NCI-H2171 treated with DMSO at 0.1 percent for 48 hours (cell line): ENCODE measurements at places on chromosomes 5 and 9.

GRCh38 chr5:95836544-95836943 lies 14.0 kb upstream of the GLRX start:
- no peak for DNase-seq

DNA sequence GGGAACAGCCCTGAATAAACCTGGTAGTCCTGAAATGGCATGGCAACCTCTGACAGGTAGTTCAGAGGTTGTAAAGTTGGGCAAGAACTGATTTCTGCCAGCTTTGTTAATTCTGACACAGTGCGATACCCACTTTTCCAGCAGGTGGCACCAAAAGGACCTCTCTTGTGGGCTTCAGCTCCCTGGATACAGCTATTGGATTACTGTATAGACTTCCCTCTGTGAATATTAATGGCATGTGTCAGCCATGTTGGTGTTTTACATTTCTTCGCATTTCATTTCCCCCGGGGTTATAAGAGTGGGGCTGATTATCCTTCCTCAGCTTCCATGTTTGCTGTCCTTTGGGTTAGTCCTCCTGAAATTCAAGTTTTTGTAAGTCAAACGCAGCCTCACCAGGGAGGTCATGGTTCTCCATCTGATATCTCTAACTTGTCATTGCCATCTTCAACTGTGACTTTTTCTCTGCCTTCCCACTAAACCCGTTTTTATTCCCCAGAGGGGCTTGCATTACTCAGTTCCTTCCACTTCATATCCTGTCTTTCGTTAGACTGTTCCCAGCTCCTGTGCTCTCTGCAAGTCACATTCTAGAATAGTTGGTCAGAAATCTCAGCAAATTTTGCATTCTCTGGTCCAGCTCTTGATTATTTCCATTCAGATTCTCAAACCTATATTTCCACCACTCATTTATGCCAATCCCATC lies 135.6 kb downstream of the LIFR start:
- DNase-seq, result peak; percentile 91

DNA sequence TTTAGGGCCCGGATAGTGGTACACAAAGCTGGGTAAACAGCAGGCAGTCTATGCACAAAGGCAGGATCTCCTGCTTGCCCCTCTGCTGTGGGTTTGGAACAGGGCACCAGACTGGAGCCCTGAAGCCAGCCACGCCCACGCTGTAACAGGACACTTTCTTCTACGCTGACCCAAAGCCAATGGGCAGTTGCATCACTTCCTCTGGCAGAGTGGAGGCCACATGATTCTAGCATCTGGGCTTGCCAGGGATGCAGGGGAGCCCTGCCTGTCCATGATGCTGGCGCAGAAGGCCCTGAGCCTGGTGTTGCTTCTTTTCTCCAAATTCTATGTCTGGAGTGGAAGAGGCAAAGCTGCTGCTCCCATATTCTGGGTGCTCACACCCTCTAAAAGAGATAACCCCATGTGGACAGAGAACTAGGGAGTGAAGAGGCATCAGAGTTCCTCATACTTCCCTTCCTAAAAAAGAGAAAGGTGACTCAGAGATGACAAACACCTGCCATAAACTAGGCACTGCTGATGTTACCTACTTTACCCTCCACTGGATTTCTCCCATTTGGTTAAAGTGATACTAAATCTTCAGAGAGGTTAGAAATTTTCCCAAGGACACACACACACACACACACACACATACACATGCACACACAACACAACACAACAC lies 260.3 kb upstream of the KLF4 start:
- DNase-seq, result no peak

DNA sequence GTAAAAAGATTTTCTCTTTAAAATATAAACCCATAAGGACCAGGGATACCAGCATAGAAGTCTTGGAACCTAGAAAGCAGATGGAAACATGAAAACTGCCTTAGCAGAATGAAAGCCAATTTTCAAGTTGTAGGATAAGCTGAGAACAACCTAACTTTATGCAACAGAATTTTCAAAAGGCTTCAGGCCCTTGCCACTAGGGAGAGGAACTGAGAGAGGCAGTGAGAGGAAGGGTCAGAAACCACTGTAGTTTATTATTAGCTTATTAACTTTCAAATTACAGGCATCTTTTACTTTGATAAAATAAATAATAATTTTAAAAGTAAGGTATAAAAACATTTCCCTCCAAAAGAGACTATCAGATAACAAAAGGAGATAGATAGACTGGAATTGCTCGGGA lies 33.4 kb downstream of the FAM81B start:
- DNase-seq, result no peak

GRCh38 chr9:92036756-92037155 lies 78.5 kb downstream of the SPTLC1 start:
- no peak for DNase-seq

DNA sequence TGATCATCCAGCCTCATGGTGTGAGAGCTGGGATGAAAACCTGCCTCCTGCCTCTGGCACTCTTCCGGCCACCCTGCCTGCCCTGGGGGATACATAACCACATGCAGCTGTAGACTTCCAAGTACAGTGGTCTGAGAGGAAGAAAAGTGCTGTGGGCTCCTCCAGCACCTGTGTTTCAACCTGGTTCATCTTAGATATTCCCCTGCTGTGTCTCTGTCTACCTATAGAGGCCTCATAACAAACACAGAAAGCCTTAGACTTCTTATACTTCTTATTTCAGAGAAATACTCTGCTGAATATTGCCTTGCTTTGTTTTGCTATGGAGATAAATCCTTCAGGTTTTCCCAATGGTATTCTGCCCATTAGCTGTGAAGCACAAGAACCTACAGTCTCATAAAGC lies 19.6 kb upstream of the TNFAIP8 start:
- no peak for DNase-seq

DNA sequence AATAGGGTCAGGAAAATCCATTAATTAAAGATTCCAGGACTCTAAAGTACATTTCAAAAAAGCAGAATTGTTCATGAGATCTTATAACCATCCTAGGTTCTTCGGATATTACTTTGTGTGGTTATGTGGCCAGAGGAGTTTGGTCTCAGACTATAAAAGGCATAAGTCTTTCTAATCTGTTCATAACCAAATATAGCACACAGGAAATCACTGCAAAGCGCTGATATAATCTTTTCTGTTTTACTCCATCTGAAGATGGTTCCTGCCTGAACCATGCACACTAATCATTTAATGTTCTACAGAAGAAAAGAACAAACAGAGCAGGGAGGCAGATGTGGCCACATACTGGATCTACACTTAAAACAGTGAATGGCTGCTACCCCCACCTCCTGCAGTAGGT lies 182.8 kb downstream of the SEMA5A start:
- DNase-seq, result no peak

DNA sequence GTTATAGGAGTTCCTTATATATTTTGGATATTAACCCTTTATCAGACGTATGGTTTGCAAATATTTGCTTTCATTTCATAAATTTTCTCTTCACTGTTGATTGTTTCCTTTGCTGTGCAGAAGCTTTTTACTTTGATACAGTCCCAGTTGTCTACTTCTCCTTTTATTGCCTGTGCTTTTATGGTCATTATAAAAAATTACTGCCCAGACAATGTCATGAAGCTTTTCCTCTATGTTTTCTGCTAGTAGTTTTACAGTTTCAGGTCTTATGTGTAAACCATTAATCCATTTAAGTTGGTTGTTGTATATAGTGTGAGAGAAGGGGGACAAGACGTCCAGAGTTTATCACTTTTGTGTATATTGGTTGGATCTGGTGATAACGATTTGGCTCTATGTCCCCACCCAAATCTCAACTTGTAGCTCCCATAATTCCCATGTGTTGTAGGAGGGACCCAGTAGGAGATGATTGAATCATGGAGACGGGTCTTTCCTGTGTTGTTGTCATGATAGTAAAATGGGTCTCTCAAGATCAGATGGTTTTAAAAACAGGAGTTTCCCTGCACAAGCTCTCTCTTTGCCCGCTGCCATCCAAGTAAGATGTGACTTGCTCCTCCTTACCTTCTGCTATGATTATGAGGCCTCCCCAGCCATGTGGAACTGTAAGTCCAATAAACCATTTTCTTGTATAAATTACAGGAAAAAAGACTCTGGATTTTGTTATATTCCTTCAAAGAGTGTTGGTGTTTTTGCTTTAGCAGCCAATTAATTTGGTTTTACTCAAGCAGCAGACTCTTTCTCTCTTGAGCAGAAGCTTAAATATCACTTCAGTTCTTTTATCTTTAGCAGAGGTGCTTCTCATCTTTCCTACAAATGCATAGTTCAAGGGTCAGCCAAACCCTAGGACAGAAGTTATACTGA lies 13.7 kb downstream of the F2R start:
- no peak for DNase-seq

GRCh38 chr9:96130970-96131369 lies 171.0 kb downstream of the HSD17B3 start:
- no peak for DNase-seq

DNA sequence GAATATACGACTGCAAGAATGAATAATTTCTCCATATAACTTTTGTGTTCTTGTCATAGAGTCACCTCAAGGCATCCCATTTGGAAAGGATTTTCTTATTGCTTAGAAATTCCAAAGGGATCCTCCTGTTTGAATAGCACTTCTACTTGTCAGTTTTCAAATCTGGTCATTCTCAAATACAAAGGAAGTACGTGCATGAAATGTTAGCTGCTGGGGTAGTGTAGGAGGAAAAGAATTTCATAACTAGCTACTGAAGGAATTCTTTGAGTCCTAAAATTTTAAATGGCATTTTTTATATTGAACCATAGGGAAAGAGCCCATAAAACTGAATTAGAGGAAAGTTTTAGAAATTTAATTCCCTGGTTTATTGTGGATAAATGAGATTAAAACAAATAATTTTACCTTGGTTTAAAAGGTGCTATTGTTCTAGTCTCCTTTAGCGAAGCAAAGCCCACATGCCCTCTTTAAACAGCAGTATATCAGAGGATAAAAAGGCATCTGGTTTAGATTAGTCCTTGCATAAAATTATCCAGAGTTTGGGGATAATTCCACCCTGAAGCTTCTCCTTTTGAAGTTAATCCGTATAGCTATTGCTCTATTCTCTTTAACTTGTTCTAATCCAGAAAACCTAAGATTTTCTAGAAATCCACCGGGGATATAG lies 2.0 kb upstream of the MPDZ start:
- DNase-seq, result no peak

- DNase-seq, result no peak
Observed at GRCh38 chr9:38319496-38320173, 72.9 kb upstream of the ALDH1B1 start.

GRCh38 chr5:36599986-36600779 lies 6.2 kb upstream of the SLC1A3 start:
- DNase-seq, result no peak

DNA sequence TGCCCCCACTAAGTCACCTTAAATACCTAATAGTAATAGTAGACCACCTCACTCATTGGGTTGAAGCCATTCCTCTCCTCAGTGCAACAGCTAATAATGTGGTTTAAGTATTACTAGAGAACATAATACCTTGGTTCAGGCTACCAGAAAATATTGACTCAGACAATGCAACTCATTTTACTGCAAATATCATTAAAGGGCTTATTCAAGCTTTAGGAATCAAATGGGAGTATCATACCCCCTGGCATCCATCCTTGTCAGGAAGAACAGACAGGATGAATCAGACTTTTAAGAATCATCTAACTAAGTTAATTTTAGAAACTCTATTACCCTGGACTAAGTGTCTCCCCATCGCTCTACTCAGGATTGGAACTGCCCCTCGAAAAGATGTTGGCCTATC lies 6.8 kb upstream of the RNF180 start:
- no peak for DNase-seq

GRCh38 chr5:44875661-44876605 lies 67.2 kb downstream of the MRPS30 start:
- no peak for DNase-seq

DNA sequence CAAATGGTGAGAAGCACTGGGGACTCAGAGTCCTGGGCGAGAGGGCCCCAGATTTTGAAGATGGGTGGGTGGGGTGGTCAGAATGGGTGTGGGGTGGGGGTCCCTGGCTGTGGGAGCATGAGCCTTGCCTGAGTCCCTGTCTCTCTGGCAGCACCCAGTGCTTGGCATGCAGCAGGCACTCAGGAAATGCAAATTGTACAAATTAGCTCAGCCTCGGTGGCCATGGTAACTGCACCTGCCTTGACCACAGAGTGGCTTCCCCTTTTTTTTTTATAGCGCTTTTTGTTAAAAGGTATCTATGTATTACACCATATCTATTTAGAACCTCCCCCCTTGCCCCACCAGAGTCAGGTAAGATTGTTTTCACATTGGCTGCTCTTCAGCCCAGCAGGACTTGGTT lies 19.2 kb upstream of the PITX1 start:
- DNase-seq, result no peak

- peak; percentile 92 for DNase-seq
Observed at GRCh38 chr9:100674419-100675122, 96.7 kb downstream of the CAVIN4 start.

DNA sequence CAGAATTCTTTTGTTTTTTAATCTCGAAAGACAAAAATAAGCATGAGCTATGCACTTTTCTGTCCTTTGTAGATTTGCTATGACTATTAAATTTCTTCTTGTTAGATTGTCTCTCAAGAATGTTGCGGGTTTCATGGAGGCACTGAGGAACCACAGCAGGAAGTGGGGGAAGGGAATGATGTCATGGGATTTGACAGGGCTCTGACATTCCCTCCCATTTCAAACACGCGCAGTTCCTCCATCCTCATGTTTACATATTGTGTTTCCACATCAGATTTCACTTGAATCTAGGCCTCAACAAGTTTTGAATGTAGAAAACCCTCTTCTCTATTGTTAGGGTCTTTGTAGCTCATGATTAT lies 154.8 kb downstream of the PALM2AKAP2 start:
- no peak for DNase-seq

DNA sequence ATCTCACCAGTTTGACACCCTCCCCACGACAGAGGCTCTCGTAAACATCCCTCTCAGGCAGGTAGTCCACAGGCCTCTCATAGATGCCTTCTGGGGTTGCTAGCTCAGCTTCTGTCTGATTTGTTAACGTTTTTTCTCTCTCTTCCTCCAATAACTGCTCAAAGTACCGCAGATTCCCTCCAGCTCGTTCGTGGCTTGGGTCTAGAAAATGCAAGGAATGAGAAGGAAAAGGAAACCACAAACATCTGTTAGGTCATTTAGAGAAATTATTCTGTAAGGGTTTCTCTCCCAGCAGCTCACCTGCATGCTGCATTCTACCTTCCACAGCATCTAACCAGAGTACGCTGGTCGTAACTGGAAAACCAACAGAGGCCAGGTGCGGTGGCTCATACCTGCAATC lies 18.5 kb downstream of the P4HA2 start:
- no peak for DNase-seq

- DNase-seq, result no peak
Observed at GRCh38 chr5:150577378-150578139, 62.9 kb upstream of the SYNPO start.

DNA sequence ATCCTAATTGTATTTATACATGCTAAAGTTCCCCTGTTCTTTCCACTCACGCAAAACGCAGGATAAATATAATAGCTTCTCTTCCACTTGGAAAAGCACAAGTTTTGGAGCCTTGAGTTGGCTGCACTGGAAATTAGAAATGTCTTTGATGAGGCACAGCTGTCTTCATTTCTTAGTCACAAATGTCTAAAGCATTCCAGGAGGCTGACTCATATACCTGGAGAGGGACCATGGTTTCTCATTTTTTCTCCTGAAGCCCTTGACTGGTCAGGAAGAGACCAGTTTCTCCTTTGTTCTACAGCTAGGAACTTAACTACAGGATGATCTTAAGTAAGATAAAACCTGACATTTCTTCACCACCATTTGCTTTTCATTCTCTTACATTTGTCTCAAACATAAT lies 16.2 kb downstream of the MTX3 start:
- no peak for DNase-seq

- DNase-seq, result no peak
Observed at GRCh38 chr5:56467176-56467717, 234.1 kb upstream of the ANKRD55 start.

- no peak for DNase-seq
Observed at GRCh38 chr9:20437476-20437875, 184.8 kb downstream of the MLLT3 start.

- peak; percentile 56 for DNase-seq
Observed at GRCh38 chr9:134466869-134467616, 140.8 kb downstream of the RXRA start.
